H1 (cell line): ENCODE measurements at places on chromosomes 11 and 22.
A peak's percentile ranks its signal among the peaks of the same experiment; 100 is the strongest.

DNA sequence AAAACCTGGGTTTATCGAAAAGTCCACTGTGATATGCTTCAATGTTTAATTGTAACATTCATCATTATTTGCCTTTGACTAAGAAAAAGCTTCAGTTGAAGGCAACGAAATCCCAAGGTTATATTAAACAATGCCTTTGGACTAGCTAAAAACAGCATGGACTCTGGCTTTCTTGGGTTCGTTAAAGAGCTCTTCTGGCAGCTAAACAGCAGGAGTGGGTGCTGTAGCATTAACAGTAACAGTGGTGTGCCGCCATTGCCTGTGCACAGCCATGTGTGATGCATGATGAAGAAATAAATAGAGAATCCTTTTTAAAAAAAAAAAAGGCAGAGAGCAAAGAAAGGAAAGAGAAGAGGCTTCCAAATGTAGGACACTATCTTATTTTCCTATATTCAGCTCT lies 406.6 kb upstream of the FAT3 start:
- DNase-seq, result no peak

DNA sequence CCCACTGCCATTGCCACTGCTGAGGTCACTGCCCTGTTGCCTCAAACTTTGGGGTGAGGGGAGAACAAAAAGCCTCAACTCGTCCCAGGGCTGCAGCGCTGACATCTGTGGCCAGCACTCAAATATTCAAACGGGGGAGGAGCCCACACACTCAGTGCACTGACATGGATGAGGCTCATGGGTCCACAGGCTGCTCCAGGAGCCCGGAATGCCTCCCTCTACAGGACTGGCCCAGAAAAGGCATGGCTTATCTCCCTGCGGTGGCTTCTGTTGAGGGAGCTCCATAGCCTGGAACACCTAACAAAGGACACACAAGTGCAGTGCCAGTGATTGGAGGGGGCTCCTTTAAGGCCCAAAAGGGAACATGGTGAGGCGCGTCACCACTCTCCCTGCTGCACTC lies 341.1 kb upstream of the LUZP2 start:
- DNase-seq, result no peak

DNA sequence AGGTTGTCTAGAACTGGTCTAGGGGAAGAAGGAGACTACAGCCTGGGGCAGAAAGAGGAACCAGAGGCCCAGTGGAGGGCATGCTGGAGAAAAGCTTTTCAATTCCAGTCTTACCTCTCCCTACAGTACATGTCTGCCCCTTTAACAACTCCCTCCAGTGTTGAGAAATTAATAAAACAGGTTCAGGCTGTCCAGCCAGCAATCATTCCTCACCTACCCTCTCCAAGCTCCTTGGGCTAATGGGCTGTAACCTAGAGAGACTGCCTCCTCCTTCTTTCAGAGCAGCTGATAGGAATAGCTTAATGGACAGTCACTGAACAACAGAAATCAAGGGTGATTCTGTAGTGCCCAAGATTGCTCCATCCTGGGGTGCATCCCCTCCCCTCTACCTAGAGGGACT lies 8.8 kb downstream of the SLC35F2 start:
- no peak for DNase-seq

- no peak for DNase-seq
These were observed 18.4 kb downstream of the TUB start for GRCh38 chr11:8099291-8099899.

- no peak for DNase-seq
These were observed 4.3 kb downstream of the PRAME start for GRCh38 chr22:22554587-22555284.

GRCh38 chr22:46360097-46360496 lies 24.6 kb downstream of the TRMU start:
- no peak for DNase-seq

DNA sequence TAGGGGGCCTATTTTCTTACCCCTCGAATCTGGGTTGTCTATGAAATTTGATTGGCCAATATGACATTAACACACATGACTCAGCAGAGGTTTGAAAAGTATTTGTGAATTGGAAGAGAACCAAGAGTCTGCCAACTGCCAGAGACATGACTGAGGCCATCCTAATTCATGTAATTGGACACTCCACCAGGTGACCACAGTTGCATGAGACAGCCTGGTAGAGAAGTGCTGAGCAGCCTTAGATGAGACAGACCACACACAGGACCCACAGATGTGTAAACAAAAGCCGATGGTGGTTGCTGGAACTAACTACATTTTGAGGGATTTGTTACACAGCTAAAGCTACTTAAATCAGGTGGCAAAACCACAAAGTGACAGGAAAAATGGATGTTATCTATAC lies 855 bp upstream of the MS4A5 start:
- DNase-seq, result no peak

GRCh38 chr11:86671531-86672006 lies 847 bp downstream of the ME3 start:
- DNase-seq, result peak; percentile 66

- no peak for DNase-seq
These were observed 251.4 kb downstream of the DDX10 start for GRCh38 chr11:108916290-108916689.

DNA sequence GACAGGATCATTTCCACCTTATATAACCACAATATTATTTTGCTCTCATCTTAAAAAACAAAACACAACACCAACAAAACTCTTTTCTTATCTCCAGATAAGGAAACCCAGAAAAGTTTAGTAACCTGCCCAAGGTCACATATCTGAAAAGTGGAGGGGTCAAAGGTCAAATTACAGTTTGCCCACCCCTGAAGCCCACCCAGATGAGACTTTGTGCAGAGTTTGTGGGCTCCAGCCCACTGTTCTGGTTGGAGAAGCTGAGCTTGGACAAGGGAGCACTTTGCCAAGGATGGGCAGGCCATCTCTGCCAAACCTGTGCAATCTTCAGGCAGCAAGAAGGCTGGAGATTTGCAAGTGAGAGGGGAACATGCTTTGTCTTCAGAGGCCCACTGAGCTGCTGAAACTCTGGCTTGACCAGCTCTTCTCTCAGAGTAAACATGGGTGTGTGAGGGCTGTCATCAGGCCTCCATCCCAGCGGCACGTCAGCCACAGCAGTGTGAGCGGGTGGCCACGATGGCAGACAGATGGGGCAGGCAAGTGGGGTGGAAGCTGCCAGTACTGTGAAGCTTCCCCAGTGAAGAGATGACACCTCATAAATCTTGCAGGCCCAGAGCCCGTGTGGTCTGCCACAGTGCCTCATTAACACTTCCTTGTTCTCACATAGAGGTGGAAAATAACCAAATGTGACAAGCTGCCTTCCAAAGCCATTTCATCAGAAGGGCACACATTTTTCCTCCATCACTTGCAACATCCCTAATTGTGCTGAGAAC lies 111.8 kb downstream of the CCDC81 start:
- DNase-seq, result no peak

DNA sequence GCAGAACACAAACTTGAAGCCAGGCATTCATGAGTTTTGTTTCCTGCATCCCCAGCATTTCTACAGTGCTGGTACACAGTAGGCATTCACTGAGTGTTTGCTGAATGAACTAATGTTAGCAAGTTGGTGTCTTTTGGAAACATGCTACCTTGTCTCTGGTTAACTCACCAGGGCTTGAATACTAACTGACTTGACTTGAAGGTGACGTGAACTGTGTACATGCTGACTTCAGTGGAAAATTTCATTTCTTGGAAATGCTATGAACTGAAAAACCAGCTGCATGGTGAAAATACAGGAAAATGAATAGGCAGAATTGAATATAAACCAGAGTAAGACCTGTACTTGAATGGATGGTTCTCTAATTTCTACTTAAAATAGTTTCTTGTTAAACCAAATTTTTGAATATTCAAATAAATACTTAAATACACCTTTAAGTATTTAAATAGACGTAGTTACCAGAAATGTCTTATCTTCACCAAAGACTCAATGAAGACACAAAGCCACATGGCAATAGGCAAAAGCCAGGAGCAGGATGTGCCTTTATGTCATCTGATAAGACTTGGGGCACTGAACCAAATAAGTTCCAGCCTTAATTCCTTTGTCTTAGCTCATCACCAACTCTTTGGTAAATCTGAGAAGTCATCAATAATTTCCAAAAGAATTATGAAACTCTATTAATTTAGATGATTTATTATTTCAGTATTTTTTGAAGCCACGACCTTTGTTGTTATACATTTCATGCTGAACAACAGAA lies 39.7 kb upstream of the POU2AF2 start:
- DNase-seq, result no peak

- no peak for DNase-seq
These were observed 78.5 kb downstream of the BUD13 start for GRCh38 chr11:116694349-116694725.

GRCh38 chr22:20905415-20906386 lies 11.5 kb upstream of the CRKL start:
- no peak for DNase-seq

- DNase-seq, result no peak
These were observed 51.6 kb downstream of the CERK start for GRCh38 chr22:46686221-46687047.

GRCh38 chr11:15745266-15745665 lies 611.1 kb downstream of the SOX6 start:
- DNase-seq, result no peak

DNA sequence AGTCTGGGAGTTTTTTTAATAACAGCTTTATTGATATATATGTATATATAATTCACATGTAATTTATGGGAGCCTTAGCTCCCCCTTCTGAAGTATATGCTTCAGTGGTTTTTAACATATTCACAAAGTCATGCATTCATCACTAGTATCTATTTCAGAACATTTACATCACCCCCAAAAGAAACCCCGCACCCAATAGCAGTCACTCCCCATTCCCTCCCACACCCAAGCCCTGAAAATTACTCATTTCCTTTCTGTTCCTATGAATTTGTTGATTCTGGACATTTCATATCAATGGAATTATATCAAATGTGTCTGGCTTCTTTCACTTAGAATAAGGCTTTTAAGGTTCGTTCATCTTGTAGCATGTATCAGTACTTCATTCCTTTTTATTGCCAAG lies 35.6 kb upstream of the SYT7 start:
- DNase-seq, result no peak

GRCh38 chr22:20573176-20573832 lies 65.9 kb downstream of the MED15 start:
- no peak for DNase-seq

DNA sequence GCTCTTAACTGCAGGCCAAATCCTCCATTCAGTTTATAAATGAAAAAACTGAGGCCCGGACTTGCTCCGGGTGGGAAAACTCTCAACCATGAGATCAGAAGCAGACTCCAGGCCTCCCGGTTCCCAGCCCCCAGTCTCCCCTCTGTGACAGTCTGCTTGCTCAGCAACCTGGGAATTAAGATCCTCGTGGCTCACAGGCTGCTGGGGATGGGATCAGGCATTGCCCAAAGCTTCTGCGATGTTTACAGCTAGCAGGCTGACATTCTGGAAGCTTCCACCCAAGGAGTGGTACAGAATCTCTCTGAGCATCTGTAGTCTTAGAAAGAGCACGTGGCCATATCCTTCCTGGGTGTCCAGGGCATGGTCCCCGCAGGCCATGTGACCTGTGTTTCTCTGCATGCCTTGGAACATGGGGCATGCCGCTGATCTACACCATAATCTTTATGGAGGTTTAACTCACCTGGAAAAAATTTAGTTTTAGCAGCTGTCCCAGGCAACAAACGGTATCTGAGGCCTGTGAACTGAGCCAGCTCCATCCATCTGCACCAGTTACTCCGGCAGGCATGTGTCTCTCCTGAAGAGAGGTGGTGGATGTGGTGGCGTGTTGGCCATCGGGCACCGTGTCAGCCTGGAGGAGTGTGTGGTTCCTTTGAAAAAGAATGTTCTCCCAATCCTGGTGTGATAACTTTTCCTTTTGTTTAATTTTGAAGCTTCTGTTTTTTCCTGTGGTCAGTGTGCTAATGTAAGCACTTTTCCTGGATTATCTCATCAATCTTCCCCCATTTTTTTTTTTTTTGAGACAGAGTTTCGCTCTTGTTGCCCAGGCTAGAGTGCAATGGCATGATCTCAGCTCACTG lies 7.9 kb downstream of the FBLN1 start:
- no peak for DNase-seq

GRCh38 chr11:121578251-121578976 lies 125.6 kb upstream of the SORL1-AS1 start:
- no peak for DNase-seq

- no peak for DNase-seq
These were observed 31.7 kb upstream of the SHISAL1 start for GRCh38 chr22:44344407-44344806.

DNA sequence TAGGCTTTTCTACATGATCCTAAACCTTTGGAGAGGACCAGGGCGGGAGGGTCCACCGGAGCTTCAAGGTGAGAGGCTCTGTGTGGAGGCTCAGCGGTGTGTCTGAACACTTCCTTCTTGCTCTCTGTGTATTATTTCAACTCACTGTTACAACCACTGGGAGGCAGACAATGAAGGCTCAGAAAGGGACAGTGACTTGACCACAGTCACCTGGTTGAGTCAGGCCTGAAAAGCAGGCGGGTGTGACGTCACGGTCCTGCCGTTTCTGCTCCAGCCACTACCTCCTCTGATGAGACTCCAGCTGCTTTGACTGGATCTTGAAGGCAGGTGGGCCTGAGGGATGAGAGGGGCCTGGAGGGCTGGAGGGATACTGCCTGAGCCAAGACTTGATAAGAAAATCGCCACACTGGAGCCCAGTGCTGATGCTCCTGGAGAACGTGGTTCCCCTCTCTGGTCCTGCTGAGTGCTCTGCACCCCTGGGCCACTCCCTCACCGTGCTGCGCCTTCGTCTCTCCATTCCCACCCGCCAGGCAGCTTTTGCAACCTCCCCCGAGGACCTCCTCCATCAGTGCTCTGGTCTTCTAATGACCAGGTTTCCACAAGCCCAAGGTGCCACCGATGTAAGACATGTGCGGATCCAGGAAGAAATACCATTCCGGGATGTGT lies 27.9 kb downstream of the KCNC1 start:
- DNase-seq, result no peak

DNA sequence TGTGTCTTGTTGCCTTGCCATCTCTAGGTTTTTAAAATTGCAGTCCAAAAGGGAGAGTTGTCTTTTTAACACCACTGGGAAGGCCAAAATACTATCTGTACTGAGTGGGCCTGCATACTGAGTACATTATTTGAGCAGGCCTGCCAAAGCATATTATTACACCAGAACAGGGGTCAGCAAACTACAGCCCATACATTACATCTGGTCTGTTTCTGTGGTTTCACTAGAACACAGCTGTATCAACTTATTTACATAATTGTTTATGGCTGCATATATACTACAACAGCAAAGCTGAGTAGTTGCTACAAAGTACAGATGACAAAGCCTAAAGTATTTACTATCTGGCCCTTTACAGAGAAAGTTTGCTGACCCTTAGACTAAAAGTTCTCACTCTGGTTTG lies 74.0 kb downstream of the USP35 start:
- no peak for DNase-seq
